HFF-Myc (cell line): ENCODE measurements at places on chromosomes 5 and 9.

DNA sequence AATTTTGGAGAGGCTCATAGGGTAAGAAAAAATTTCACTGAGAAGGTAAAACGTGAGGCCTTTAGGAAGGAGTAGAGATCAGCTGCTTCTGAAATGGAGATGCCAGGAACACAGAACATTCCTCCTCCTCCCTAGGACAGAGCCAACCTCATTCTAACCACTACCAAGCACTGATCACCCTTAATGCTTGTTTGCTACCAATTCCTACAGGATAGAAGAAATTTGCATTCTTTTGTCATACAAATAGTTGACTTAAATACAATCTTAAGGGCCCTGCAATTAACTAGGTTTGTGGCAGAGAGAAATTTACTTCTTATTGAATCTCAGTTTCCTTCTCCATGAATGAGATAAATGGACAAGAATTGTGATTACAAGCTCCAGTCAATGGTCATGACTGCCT lies 780.2 kb upstream of the WWC1 start:
- DNase-seq, result no peak

- no peak for DNase-seq
Observed at GRCh38 chr5:140677947-140678346, 4.6 kb upstream of the DND1 start.

DNA sequence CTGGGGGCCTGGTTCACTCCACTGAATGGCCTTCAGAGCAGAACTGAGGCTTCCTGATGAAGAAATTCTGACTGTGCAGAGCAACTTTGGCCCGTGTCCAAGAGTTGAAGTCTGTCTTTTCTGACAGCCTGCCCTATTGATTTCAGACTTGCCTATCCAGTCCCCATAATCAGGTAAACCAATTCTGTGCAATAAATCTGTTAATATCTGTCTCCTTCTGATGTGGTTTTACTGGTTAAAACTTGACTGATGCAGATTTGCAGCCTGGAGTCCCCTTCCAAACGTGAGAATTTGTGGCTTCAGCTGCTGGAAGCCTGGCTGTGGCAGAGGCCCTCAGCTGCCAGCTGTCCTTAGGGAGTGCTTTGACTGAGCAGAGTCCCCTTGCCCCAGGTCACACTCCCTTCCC lies 283.9 kb upstream of the ANKRD55 start:
- no peak for DNase-seq

DNA sequence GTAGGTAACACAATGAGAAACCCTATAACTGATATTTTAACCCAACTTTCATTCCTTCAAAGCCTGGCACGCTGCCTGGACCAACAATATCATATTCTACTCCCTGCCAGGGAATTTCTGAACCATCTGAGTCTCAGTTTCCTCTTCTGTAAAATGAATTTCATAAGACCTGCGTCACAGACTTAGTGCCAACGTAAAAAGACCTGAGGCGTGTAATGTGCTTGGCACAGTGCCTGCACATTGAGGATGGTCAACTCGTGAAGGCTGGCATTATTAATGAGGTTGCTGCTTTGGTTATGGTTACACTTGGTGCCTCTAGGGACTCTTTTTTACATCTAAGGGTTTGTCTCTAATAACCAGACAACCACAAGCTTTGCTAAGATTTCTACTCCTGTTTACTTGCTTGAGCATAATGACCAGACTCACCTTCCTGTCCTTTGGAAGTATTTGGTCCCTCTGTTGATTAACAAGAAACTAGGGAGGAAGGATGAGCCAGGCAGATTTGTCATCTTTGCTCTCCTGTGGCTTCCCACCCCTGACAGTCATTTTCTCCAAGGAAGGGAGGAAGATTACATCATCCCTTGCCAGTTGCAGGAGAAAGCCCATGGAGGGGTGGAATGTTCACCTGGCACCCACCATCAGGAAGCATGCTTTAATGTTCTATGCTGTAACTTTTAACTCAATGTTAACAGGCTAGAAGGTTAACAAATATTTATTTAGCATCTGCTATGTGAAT lies 79.0 kb downstream of the PAPPA start:
- no peak for DNase-seq

DNA sequence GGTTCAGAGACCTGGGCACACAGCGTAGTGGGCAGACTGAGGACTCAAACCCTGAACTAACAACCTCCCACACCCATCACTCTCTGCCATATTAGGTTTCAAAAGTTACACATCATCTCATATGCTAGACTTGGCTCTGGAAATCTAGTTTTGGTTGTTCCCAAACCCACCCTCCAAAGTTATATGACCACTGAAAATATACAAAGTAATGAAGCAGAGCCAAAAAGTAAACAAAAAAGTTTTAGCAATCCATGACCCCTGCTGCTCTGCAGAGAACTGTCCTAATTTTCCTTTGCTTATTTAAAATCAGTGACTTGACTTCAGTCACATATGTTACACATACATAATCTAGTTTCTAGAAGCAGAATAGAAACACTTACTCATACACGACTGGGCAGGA lies 155.6 kb upstream of the TAS2R1 start:
- no peak for DNase-seq

DNA sequence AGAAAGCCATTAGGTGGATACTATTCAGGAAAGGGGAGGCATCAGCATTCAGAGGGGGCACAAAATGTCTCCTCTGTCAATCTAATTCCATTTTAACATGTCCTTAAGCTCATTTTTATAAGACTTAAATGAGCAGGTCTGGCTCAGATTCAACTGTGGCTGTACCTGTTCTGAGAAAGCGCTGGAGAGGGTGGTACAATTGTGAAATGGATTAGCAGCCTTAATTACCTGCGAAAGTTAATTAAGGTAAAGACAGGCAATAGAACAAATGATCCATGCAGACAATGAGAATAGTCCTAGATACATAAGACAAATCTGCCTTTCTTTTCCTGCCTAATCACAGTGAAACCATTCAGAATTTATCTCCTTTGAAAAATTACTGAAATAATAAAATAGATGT lies 96.2 kb downstream of the TAF11L14 start:
- no peak for DNase-seq

GRCh38 chr9:4353236-4353635 lies 53.4 kb upstream of the GLIS3 start:
- DNase-seq, result no peak

DNA sequence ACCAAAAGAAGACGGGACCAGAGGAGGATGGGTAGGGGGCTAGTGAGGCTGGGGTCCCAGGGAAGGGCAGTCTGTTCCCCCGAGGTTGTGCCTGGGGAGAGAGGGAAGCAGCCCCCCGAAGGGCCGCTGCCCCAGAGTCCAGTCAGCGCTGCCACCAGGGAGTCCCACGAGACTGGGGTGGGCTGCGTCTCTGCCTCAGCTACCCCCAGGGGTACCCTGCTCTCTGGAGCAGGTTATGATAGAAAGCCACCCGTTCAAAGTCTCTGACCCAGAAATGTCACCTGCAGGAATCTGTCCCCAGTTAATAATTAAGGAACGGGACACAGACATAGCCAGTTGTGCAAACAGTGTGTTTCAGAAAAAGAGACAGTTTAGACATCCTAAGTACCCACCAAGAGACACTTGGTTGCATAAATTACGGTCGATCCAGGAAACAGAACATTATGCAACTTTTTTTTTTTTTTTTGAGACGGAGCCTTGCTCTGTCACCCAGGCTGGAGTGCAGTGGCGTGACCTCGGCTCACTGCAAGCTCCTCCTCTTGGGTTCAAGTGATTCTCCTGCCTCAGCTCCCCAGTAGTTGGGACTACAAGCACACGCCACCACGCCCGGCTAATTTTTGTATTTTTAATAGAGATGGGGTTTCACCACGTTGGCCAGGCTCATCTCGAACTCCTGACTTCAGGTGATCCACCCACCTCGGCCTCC lies 10.7 kb upstream of the AGPAT2 start:
- no peak for DNase-seq
